ENCODE measurements at places on chromosomes 2 and 18.

- no peak for DNase-seq
Observed at GRCh38 chr2:36680012-36680411, 16.5 kb upstream of the VIT start.

DNA sequence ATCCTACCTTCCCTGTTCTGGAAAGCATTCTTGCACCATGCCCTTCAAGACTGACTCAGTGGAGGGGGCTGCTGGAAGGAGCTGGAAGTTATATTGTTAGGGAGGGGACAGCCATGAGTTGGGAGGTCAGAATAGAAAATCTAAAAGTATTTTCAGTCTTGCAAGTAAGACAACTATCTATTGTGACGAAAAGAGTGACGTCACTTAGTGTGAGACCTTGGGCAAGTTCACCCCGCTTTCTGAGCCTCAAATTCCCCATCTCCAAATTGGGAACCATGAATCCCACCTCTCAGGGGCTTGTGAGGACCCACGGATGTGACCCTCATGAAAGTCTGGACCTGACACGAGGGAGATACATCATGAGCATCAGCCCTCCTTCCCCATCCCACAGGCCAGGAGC lies 46.5 kb downstream of the FOSL2 start:
- DNase-seq, result no peak

DNA sequence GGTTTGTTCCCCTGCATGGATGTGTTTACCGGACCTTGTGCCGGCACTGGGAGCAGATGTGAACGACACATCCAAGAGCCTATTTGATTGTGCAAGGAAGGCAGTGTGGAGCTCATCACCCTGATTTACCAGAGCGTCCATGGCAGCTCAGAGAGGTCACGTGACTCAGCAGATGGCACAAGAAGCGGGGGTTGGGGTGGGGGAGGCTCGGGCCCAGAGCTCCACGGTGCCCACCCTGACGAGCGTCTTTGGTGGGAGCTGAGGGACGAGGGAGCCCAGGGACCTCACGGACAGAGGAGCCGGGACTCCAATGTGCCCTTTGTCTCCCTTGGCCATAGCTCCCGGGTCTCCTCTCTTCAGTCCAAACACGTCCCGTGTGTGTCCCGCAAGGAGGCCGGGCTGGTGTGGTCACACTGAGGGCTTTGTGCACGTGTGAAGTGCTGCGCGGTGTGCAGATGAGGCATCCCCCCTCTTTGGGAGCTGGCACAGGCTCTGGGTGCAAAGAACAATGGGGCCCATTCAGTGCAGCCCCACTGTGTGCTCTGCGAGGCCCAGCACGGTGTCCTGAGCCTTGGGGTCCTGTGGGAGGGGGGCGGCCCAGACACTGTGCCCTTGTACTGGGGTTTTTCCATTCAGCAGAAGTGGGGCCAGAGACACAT lies 15.5 kb downstream of the KCNIP3 start:
- no peak for DNase-seq

DNA sequence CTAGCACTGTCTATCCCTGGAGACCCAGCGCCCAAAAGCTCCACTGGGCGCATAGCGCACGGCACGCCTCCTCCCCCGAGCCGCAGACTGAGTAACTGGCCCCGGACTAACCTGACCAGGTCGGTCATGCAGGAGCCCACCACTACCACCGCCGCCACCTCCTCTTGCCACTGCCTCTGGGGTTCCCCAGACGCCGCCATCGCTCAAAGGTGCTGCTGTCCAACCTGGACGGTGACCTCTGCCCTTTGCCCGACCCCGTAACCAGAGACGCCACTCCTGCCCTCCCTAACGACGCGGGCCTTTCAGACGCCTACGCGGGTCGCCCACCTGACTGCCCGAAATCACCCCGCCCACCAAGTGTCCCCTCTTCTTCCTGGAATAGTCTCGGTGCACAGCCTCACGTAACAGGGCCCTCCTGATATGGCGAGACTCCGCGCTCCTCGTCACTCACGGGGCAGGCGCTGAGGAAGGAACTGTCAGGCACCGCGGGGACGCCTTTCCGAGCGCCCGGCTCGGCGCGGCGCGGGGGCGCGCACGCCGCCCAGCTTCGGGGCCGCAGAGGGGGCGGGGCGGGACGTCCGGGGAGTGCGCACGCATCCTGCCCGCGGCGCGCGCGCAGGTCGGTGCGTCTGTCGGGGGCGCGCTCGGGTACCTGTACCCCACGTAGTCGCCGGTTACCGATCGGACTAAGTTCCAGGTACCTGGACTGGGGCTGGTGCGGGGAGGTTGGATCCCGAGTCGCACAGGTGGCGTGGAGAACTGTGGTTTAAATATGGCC lies at the start of the genes BABAM2 and RBKS:
Gene BABAM2 (plus strand): TSS at position 584 of the 778 bp plus-strand sequence. CDS start 3,828 bp downstream, outside the sequence.
Gene RBKS (minus strand): TSS at position 242 of the 778 bp plus-strand sequence. CDS start 42 bp downstream, at position 200.
- DNase-seq, result peak; percentile 84

Measured in hematopoietic multipotent progenitor cell treated with erythropoietin and hydrocortisone succinate and interleukin-3 and kit ligand, for 17 days (in vitro differentiated cells).